ENCODE measurements at places on chromosomes 7 and 10.

GRCh38 chr7:86768394-86768793 lies 124.7 kb downstream of the GRM3 start:
- no peak for DNase-seq

DNA sequence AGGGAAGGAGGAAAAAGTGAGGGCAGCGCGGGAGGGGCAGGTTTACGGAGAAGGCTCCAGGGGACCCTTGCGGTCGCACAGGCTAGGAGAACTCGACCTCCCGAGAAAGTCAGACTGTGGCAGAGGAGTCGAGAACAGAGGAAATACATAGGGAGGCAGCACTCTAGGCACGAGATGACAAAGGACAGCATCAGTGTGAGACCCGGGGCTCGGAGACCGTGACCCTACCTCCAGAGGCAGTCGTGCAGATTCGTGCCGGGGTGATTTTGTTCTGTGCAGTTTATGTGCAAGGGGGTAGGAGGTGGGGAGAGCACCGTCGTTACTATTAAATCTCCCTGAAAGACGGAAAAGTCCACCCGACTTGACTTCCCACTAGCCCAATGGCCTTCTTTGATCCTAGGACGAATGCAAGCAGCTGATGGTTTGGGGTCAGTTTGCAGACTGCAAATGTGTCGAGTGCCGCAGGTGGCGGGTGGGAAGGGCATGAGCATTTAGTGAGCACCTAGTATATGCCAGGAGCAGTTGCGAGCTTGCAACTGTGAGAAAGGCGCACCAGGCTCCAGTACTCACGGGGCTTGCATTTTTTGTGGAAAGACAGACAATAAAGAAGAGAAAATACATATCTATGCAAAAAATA lies 674 bp upstream of the OSBPL3 start:
- DNase-seq = peak; percentile 62

GRCh38 chr7:99105756-99106155 lies 38.2 kb downstream of the SMURF1 start:
- DNase-seq = no peak

GRCh38 chr10:92972066-92972870 lies 88.3 kb upstream of the CYP26C1 start:
- peak; percentile 92 for DNase-seq

All from hematopoietic multipotent progenitor cell treated with erythropoietin and hydrocortisone succinate and interleukin-3 and kit ligand, for 15 days (in vitro differentiated cells).